ENCODE measurements at places on chromosomes 3 and 15.

GRCh38 chr3:59641169-59641899, 591.5 kb upstream of the CFAP20DC start:
- DNase-seq: no peak

- DNase-seq: no peak
These were observed 42.0 kb downstream of the CACNA2D3 start for GRCh38 chr3:54164192-54164975.

DNA sequence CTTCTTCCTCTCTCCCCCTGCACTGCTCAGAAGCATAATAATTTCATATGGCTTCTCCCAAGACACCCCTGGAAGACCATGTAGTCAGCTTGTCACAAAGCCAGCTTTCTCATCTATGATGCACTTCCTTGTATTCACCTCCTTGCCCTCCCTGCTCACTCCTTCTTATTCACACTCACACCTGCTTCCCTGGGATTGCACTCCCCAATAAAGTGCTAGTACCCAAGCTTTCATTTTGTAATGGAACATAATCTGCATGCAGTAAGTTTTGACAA, 76.9 kb upstream of the FRMD4B start:
- no peak for DNase-seq

GRCh38 chr3:82262193-82262592, 500.7 kb upstream of the GBE1 start:
- DNase-seq: no peak

DNA sequence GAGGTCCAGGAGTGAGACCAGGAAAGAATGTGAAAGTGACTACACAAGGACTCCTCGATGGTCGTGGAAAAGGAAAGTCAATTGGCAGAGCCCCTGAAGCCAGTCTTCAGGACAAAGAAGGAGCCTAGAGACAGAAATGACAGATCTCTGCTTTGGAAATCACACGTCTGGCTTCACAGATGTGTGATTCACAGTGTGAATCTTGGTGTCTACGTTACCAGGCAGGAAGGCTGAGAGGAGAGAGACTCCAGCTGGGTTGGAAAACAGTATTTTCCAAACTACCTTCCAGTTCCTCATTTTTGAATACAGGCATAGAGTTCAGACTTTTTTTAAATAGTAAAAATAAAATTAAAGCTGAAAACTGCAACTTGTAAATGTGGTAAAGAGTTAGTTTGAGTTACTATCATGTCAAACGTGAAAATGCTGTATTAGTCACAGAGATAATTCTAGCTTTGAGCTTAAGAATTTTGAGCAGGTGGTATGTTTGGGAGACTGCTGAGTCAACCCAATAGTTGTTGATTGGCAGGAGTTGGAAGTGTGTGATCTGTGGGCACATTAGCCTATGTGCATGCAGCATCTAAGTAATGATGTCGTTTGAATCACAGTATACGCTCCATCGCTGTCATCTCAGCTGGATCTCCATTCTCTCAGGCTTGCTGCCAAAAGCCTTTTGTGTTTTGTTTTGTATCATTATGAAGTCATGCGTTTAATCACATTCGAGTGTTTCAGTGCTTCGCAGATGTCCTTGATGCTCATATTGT, 6.0 kb downstream of the CCR2 start:
- DNase-seq: no peak

- DNase-seq: no peak
These were observed 56.3 kb upstream of the FSTL1 start for GRCh38 chr3:120506828-120507774.

DNA sequence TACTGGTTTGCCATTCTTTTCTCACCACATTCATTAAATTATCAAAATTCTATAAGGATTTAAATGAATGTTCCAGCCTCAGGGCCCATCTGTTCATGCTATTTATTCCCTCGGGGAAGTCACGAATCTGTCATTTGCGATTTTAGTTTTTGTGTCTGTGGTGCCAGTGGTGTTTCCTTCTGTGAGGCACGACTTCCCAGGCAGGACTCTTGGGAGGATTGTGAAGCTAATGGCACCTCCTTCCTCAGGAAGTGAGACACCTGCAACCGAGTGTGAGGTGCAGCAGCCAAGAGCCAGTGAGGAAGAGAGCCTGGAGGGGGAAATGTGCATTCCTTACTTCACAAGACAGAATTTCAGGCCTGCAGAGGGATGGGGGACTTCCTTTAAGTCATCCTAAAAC, 24.1 kb downstream of the SV2B start:
- no peak for DNase-seq

GRCh38 chr15:58269455-58270414, 131.6 kb downstream of the AQP9 start:
- no peak for DNase-seq

DNA sequence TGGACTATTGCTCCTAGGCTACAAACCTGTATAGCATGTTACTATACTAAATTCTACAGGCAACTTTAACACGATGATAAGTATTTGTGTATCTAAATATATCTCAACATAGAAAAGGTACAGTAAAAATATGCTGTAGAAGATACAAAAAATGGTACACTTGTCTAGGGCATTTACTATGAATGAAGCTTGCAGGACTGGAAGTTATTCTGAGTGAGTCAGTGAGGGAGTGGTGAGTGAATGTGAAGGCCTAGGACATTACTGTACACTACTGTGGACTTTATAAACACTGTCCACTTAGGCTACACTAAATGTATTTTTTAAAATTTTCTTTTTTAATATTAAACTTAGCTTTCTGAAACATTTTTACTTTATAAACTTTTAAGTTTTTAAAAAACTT, 140.5 kb upstream of the SGO1 start:
- DNase-seq: no peak

GRCh38 chr3:12187448-12188327, 29.0 kb upstream of the TIMP4 start:
- no peak for DNase-seq

DNA sequence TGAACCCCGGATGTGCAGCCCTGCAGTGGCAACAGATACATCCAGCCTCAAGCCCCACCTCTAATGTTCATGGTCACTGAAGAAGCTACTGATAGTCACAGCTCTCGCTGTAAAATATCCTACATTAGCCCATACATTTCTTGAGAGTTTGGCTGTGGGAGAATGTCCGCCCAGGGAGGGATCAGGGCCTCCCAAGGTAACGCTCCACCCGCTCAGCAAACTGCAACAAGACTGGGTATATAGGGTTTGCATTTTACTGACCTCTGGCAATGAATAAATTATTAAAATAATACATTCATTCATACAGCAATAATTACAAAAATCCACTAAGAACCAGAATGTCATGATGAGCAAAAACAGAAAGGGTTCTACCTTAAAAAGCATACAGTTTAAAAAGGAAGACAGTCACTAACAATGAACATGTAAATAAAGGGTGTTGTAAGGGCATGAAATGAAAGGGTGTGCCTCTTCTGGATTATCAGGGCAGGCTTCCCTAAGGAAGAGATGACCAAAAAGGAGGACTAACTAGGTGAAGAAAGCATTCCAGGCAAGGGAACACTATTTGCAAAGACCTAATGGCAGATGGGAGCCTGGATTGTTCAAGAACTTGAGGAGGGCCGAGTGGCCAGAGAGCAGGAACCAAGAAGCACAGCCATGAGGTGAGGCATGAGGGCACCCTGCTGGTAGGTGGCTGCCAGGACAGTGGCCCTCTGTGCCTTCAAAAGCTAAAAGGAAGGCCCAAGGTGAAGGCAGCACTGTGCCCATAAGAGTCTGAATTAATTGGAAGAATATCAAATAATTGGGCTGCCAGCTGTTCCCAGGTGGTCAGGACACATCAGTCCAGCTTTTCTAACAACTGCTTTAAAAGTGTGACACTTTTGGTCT, 28.1 kb upstream of the CTDSPL start:
- DNase-seq: no peak

DNA sequence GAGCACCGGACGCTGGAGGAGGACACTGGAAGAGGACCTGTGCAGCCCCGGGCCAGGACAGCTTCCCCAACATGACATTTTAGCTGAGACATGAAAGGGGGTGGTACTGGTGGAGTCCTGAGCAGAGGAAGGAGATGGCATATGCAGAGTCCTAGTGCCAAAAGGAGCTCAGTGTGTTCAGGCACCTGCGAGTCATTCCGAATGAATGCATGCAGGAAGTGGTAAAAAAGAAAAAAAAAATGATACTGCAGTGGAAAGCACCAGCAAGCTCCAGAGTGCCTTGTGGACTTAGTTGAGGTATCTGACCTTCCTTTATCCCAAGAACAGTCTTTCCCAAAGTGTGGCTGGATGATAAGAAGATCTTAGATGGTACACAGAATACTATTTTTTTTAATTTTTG, 6.6 kb upstream of the ZNF148 start:
- no peak for DNase-seq

GRCh38 chr15:65804252-65804931, 12.3 kb upstream of the DENND4A start:
- DNase-seq: no peak

DNA sequence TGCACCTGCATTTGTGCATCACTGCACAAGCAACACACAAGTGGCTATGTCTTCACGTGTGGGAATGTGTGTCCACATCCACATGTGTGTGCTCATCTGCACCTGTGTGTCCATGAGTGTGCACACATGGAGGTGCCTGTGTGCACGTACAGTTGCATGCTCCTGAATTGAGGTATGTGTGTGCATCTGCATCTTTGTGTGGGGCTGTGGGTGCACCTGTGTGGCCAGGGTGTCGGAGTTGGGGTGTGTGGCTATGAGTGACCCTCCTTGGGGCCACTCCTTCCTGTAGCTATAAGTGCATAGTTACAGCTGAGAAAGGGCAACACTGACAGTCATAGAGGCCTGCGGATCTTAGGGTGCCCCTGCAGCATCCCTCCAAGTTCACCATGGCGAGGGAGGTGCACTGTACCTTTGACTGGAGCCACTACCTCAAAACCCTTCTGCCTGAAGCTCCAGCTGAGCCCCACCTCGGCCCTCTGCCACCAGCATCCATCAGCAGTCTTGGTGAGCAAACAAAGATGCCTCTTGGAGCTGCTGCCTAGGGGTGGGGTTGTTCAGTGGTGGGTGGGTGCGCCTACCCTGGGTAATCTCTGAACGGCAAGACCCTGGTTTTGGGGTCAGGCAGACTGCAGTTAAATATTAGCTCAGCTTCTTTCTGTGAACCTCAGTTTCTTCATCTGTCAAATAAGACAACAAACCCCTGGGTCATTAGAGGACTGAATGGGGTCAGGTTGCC, 5.2 kb upstream of the HHATL start:
- DNase-seq: no peak

DNA sequence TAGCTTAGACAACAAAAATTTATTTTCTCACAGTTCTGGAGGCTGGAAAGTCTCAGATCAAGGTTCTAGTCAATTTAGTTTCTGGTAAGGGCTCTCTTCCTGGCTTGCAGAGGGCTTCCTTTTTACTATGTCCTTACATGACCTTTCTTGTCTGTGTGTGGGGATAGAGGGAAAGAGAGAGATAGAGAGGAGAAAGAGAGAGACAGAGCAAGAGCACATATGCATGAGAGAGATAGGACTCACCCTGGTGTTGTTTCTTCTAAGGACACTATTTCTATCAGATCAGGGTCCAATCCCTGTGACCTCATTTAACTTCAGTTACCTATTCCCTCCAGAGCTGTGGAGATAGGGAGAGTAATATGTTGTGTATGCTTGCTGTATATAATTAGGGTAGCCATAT, 44.9 kb upstream of the TEX9 start:
- DNase-seq: no peak

GRCh38 chr15:71054286-71054952, 60.9 kb upstream of the THSD4 start:
- DNase-seq: no peak

DNA sequence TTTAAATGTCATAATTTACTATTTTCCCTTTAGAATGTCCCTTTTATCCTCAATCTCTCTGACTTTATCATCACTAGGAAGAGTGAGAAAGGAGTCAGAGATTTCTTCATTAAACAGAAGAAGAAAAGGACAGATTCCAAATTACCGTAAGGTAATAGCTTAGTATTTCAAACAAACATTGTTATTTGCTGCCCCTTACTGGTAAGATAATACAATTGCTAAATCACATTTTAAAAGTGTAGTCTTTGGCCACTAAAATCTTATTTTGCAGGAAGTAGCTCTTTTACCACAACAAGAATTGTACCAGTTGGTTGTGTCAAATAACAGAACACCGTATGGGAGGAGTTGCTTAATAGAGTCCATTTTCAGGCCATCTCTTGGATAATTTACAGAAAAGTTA, 53.7 kb downstream of the CGGBP1 start:
- no peak for DNase-seq

GRCh38 chr15:69058830-69059556, 44.5 kb downstream of the NOX5 start:
- peak; percentile 44 for DNase-seq

GRCh38 chr15:92391640-92392039, 2.0 kb upstream of the ST8SIA2 start:
- no peak for DNase-seq

DNA sequence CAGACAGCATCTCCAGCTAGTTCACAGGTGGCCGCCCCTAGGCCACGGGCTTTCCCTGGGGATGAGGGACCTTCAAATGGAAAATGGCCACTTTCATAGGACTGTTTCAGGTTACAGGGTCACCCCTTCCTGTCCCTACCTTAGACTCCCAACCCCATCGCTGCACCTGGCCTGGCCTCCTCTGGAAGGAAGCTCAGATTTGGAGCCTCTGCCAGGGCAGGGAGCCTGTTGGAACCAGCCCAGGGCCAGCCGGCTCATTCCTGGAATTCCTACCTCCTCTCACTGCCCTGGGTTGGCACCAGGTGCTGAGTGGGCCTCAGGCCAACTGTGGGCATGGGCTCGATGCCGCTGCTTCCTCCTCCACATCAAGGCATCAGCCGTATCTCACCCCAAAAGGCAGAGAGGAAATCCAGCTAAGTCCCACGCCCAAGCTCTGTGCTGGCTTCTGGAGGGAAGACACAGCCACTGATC, 42.2 kb downstream of the KLHL25 start:
- no peak for DNase-seq

GRCh38 chr3:126476166-126477060, 722 bp upstream of the ZXDC start:
- DNase-seq: no peak

GRCh38 chr3:192620275-192620674, 107.1 kb downstream of the FGF12 start:
- no peak for DNase-seq

DNA sequence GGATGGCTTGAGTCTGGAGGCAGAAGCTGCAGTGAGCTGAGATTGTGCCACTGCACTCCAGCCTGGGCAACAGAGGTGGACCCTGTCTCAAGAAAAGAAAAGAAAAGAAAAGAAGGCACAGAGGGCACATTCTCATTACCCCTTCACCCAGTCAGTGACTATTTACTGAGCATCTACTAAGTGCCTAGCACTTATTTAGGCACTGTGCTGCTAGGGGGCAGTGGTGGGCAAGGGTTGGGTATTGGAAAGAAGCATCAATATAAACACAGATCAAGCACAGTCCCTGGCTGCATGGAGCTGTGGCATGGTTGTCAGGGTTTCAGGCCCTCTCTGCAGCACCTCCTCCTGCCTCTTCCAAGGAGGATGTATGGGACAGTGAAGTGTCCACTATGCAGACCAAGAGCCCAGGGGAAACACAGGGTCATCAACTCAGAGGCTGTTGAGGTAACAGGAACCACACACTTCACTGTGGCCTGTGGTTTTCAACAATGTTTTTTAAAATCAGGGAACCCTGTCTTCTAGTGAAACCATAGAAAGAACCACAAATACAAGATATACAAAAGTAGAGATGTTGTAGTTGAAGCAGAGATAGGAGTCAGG, 138.5 kb downstream of the RAB11A start:
- no peak for DNase-seq

GRCh38 chr3:136783708-136784191, 31.6 kb upstream of the STAG1 start:
- no peak for DNase-seq

GRCh38 chr3:45010811-45011333, 15.2 kb upstream of the CLEC3B start:
- no peak for DNase-seq

GRCh38 chr3:175193815-175194518, 334.8 kb downstream of the NAALADL2 start:
- no peak for DNase-seq

- no peak for DNase-seq
These were observed 1.0 kb downstream of the HYAL1 start for GRCh38 chr3:50302095-50303012.
